Activated CD4-positive, alpha-beta T cell treated with anti-CD3 and anti-CD28 coated beads, Interleukin-2, amount 50 U/mL, for 24 hours (primary cell): ENCODE measurements at places on chromosomes 1 and 21.

DNA sequence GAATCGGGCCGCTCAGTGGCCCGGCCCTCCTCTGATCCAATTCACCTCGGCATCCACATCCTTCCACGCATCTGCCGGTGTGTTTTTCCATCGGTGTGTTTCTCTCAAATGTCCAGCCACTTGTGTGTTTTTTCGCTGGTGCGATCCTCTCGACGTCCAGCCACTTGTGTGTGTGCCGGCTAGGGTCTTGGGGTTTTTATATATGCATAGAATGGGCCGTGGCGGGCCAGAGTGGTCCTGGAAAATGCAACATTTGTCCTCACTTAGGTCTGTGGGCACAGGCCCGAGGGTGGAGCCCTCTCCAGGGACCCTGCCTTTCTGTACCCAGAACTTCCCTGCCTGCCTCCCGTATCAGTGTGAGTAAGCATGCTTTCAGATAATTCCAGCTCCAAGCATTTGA, 1106.4 kb downstream of the AMY1C start:
- DNase-seq: no peak

- DNase-seq: no peak
Measured at GRCh38 chr1:157274698-157275534, 136.7 kb upstream of the ETV3 start.

DNA sequence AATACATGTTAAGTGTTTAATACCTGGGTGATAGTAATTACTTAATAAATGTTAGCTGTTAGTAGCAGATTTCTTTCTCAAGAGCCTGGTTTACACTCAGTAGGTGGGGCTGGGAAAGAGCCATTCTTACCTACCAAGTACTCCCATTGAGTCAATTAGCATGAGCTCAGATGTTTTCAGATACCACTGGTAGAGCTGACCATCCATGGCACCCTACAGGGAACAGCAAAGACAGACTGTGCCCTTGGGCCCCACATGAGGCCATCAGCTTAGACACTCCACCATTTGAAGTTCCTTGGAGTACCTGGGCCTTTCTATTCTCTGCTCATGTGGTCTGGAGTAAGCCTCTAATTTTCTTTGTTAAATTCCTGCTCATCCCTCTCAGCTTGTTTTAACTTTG, 179.3 kb downstream of the CACNA1E start:
- DNase-seq: no peak

GRCh38 chr1:56322211-56322610, 257.2 kb downstream of the PLPP3 start:
- no peak for DNase-seq

- DNase-seq: no peak
Measured at GRCh38 chr1:204255966-204256365, 42.2 kb upstream of the GOLT1A start.

DNA sequence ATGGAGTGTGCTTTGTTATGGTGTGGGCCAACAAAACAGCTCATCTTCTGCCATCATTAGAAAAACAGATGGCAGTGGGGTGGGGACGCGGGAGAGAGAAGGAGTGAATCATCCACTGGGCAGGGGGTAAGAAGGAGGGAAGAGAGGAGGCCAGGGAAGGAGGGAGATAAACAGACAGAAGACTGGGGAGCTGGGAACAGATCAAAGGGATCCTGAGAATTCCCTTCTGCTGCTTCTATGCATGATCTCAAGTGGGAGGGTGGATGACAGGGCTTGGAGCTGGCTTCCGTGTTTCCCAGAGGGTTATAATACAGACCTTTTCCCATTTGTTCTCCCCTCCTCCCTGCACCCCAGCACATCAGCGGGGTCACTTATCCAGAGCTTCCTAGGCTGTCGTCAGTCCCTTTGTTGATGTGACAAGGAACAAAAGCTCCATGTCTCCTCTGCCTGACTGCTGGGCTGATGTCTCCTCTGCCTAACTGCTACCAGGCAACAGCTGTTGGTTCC, 338.6 kb downstream of the PAPPA2 start:
- no peak for DNase-seq

- DNase-seq: no peak
Measured at GRCh38 chr21:29168891-29169315, 38.5 kb downstream of the MAP3K7CL start.

GRCh38 chr1:182198006-182198605, 136.6 kb upstream of the ZNF648 start:
- no peak for DNase-seq

DNA sequence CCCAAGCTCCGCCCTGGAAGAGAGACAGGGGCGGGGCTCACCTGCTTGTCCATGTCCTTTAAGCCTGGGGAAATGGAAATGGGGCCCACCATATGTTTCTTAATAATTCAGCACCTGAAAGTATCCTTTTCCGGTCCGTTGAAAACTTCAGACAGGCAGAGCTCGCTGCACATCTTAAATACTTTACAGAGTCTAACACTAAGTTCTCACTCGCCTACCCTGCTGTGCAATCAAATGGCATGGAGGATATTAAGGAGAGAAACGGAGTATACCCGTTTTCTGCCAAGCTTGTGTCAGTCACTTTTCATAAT, 467 bp upstream of the CC2D1B start:
- DNase-seq: no peak

GRCh38 chr1:29380532-29380931, 144.2 kb downstream of the PTPRU start:
- DNase-seq: no peak

DNA sequence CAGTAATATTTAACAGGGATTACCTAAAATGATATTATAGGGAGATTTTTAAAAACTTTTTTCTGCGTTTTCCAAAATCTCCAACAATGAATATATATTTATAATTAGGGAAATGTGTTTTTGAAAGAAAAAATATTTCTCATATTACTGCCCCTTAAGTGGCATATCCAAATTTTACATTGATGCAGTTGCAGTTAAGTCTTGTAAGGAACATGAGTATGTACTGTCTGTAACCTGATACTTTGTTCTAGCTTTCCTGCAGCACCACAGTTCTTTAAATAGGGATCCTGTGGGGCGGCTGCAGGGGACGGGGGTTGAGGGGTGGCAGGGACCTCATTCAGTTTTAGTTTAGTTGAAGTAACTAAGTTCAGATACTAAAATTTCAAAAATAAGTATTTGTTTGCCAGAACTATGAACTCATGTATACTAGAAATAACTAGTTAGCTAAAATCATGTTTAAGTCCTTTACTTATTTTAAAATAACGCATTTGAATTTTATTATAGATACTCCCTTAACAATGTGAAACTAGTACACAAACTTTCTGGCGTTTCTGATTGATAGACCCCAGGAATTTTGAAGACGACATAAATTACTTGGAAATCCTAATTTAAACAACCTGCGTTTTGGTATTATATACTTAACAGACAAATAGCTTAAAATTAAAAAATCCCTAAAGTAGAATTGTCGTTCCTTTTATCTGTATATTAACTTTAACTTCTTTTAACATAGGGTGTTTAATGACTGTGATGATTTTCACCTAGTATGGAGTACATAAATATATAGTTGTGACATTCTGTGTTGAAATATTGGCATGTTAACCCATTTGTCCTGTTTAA, 639 bp upstream of the DNAJB4 start:
- peak; percentile 25 for DNase-seq

- no peak for DNase-seq
Measured at GRCh38 chr1:208985231-208985630, 598.3 kb upstream of the CAMK1G start.

DNA sequence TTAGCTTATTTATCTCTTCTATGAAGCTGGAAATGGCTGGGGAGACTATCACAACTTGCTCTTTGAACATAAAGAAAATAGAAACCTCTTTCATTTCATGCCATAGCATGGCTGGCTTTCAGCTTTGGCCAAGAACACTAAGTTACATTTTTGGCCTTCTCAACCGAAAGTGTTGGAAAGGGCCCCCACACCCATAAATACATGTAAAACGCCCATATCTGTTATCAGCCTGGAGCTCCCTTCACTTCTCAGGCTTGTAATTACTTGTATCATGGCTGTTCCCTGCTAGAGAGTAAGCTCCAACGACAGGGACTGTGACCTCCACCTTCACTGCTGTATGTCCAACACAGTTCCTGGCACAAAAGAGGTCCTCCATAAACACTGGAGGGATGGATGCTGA, 12.7 kb upstream of the EIF4G3 start:
- DNase-seq: no peak

DNA sequence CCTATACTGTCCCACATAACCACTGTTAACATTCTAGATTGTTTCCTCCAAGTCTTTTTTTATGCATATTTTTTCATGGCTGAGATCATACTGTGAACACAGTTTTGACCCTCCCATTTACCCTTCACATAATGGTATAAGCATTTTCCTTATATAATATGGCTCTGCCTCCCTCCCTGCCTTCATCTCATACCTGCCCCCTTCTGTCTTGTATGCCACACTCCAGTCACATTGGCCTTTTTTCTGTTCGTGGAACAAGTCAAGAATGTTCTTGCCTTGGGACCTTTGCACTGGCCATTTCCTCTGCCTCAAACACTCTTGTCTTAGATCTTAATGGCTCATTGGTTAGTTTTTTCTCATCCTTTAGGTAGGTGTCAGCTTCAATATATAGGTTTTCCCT, 24.3 kb upstream of the ELAVL4 start:
- no peak for DNase-seq

GRCh38 chr1:172167796-172168596, 252.5 kb upstream of the C1orf105 start:
- DNase-seq: no peak

DNA sequence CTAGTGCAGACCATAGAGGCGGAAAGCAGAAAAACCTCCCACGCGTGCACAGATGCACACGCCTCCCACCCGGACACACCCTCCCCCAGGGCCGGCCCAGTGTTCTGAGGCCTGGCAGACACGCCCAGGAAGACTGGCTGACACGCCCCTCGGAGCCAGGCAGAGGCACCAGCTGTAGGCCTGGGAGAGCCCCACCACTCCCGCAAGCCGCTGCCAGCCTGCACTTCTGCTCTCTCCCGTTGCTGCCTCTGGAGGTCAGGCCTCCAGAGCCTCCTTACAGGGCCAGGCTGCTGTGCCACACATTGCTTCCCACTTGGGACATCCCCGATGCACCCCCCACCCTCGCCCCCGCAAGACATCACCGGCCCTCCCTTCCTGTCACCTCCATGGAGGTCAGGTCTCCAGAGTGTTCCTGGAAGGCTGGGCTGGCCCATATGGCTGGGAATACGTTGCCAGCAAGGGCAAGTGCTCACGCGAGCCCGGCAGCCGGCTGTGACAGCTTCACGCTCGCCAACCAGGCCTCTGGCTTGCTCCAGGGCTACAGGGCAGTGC, 40.4 kb downstream of the CASZ1 start:
- peak; percentile 22 for DNase-seq

DNA sequence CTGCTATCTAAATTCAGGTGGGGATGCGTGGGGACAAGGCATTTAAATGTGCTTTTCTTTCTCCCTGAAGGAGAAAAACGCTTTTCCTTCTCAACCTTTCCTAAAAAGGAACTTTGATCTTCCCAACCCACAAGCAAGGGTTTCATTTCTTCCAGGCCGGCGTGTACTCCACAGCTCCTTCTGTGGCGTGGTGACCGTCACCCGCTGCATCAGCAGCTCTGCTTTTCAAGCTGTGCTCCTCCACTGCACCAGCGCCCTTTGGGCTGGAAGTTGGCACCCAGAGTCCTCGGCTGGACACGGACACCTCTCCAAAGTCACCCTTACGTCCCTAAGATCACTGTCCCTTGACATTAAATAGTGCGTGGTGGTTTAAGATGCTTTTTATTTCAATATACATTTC, 54.3 kb downstream of the PEX14 start:
- DNase-seq: no peak

DNA sequence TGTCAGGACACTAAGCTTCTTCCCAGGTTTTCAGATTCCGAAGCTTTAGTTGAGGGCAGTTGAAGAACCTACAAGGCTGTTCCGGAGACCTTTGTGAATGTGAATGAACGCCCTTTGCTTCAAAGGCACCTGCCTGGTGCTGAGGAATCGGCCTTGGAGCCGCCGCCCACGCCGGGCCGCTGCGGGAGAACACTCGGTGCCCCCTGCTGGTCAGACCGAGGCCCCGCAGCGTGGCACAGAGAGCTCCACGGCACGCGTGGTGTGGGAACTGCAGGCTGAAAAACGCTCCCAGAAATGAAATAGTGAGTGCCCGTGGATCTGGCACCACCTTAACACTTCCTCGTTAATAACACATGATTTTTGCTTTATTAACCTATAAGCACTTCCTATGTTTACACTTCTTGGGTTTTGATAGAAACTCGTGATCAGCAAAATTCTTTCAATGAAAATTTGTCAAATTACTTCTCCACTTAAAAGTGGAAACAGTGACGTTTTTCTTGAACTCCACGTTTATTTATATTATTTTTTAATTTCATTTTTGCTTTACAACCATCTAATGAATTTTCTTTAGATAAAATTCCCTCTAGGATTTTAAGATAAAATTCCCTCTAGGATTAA, 460.6 kb downstream of the DSCAM start:
- DNase-seq: no peak

DNA sequence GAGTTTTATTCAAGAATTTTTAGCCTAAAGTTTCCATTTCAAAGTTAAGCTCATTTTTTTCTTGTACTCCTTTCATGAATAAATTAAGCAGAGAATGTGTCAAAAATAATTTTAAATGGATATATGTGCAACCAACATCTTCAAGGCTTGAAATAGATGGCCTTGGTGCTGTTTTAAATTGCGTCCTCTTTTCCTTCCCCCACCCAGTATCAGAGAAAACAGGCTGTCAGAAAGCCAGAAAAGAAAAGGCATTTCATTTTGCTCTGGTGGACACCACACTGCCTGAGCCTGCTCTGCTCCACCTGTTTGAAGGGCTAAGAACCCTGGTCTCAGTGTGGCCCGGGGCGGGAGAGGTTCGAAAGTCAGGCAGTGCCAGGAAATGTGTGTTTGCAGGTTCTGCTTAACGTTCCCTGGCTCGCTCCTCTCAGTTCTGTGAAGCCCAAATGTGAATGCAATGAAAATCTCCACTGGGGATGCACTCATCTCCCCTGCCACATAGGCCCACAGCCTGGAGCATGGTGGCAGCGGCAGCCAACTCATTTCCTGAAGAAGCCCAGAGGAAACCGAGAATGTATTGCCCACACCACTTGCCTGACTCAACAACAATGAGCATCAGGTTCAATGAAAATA, 134.4 kb downstream of the SDCCAG8 start:
- no peak for DNase-seq

GRCh38 chr1:150034336-150034735, 23.8 kb upstream of the OTUD7B start:
- DNase-seq: no peak

- no peak for DNase-seq
Measured at GRCh38 chr1:60133000-60133673, 59.6 kb upstream of the C1orf87 start.

DNA sequence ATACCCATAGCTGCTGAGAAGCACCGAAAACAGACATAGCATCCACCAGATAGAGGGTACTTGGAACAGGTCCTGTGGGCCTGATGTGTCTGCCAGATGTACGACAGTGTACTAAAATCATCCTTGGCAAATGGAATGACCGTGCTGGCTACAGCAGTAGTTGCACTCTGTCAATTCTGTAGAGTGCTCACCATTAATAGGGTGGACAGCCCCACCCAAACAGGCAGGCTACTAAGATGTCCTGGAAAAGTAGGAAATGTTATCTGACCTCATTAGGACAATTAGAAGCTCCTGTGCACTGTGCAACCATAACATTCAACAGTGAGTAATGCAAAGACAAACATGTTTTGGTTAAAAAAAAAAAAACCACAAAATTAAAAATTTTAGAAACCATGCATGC, 106.2 kb downstream of the PTPN14 start:
- DNase-seq: no peak

GRCh38 chr1:40861224-40862003, 749 bp downstream of the CITED4 start:
- no peak for DNase-seq
